ENCODE measurements at places on chromosomes 1 and 21. TPM values are rescaled to one million over a fixed set of nuclear protein-coding genes. Genes with fewer than 3 reads are reported as not detected.

UBASH3A gene
- 2.7 TPM for total RNA-seq

RORC gene
- total RNA-seq, result 19.1 TPM

FAM151A gene
- not detected for total RNA-seq

DNA sequence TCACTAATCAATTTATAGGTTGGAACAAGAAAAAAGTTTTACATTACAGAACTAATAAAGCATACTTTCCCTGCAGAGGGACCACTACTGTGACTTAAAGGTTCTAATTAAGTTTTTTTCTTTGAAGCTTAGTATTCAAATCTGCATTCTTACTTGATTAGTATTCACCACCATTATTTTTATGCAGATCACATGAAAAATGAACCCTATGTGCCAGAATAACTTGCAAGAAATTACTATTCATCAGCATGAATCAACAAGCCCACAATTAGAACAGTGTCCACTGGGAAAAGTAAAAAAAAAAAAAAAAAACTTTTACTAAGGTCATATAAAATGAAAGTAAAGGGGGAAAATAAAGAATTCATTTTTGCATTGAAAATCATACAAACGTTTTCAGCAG lies 90.8 kb downstream of the SMYD3 start:
- DNase-seq, result no peak

GRCh38 chr21:17050156-17050555 lies 462.7 kb upstream of the CXADR start:
- no peak for DNase-seq

CTH gene
- 6.5 TPM for total RNA-seq

- DNase-seq, result peak; percentile 8
Observed at GRCh38 chr1:183739082-183739481, 65.8 kb upstream of the RGL1 start.

- DNase-seq, result no peak
Observed at GRCh38 chr1:15412175-15412800, 2.6 kb downstream of the EFHD2 start.

DNA sequence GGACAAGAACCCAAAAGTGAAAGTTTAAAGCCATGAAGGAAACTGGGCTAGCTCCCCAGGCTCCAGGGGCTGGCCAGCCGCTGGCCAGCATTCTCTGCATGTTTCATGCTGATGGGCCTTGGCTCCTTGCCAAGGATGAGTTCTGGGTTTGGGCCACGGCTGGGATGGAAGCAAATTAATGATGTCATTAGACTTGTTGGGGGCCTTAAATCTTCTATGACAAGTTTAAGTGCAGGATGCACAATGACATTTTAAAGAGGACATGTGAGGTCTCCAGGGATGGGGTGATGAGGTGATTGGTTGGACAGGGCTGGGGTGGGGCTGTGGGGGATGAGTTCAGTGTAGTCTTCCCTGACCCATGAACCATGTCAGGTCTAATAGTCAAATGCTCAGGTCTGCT lies 199.6 kb downstream of the TRABD2B start:
- no peak for DNase-seq

GRCh38 chr1:43671626-43672330 lies 21.8 kb downstream of the KDM4A start:
- no peak for DNase-seq

RSPH1 gene
- total RNA-seq, result 12.0 TPM

CFAP74 gene
- not detected for total RNA-seq
